ENCODE measurements at places on chromosomes 6 and 20.

GRCh38 chr6:8074213-8074612 is 10.0 kb upstream of the BLOC1S5 start:
- no peak for DNase-seq

- no peak for DNase-seq
Observed at GRCh38 chr20:50200482-50201104, 10.0 kb downstream of the CEBPB start.

GRCh38 chr6:169931261-169931660 is 179.8 kb downstream of the ERMARD start:
- DNase-seq, result no peak

GRCh38 chr6:43695967-43696291 is 8.3 kb upstream of the MRPS18A start:
- no peak for DNase-seq

DNA sequence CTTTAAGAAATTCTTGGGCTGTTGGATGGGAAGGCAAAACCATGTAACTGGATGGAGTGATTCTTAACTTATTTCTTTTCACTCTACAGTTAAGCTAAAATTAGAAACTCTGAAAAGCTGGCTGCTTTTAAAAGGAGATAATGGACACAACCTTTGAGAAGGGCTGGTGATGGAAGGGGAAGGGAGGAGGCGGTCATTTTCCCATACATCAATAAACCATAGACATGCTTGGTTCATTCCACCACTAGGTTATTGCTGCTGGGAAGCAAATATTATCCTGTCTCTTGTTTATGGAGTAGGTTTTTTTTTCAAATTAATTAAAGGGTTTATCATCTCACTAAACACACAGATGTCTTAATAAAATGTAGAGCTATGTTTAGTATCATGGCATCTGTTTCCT is 76.2 kb downstream of the PLCB1 start:
- DNase-seq, result no peak

DNA sequence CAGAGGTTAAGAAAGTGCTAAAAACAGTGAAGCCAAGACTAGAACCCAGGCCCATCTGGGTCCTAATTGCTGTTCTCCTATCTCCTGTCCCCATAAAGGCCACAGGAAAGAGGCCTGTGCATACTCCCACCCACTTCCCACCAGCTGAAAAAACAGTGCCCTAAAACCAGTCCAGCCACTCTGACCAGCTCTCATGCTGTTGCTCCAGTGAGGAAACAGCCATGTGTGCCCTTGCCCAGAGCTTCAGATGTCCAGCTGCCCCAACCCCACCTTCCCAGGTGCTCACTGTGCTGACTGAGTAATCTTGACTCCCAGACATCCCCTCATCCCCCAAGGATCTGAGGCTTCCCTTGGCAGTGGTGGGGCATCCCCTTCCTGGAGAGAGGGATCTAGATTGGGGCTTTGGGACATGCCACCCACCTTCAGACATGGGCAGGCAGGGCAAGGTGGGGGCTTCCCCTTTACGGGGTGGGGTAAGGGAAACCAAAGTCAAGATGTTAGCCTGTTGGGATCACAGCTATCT is 28.7 kb downstream of the KCNK5 start:
- no peak for DNase-seq

GRCh38 chr6:111624401-111625098 is 18.9 kb upstream of the TRAF3IP2 start:
- DNase-seq, result no peak

- DNase-seq, result no peak
Observed at GRCh38 chr6:149071997-149072396, 245.5 kb upstream of the TAB2 start.

GRCh38 chr20:11549172-11550103 is 368.3 kb upstream of the BTBD3 start:
- no peak for DNase-seq

DNA sequence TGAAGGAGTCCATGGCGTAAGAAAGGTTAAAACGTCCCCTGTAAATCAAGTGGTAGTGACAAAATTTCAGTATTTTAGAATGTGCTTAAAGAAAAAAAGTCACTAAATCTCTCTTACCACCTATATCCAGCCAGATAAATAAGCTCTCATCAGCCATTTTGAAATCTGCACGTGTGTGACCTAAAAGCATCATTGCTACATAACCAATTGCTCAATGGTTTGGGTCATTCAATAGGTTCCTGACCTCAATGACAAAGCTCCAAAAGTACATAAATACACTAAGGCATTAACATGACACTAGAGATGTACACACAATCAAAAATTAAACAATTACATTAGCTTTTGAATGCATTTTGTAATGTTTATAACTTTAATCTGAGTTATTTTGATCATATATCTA is 272.4 kb downstream of the GMDS start:
- DNase-seq, result no peak

DNA sequence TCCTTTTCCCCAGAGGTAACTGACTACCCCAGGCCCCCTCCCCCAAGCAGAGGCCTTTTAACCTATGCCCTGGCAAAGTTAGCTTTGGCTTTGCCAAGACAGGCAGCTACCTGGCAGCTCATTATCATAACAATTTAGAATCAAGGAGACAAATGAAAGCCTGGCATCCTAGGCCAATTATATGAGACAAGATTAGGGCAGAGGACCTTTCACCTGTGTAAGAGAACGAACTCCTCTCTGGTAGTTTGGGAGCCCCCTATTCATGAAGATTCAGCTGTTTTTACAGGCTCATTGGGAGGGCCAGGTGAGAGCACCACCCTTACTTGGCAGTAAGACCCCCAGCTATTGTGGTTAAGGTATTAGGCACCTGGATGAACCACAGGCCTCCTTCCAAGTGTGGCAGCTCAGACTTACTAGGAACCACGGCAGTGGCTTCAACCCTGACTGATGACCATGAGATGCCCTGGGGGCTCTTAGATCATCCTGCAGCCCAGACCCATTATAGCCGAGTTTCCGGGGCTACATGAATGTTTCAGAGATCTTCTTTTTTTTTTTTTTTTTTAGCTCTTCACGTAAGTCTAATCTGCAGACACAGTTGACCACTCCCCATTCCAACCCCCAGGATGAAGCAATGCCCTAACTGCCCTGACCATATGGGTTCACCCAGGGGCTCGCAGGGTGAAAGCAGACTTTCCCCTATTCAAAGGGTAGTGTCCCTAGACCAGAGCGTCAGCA is 56.2 kb downstream of the RAB44 start:
- DNase-seq, result no peak

DNA sequence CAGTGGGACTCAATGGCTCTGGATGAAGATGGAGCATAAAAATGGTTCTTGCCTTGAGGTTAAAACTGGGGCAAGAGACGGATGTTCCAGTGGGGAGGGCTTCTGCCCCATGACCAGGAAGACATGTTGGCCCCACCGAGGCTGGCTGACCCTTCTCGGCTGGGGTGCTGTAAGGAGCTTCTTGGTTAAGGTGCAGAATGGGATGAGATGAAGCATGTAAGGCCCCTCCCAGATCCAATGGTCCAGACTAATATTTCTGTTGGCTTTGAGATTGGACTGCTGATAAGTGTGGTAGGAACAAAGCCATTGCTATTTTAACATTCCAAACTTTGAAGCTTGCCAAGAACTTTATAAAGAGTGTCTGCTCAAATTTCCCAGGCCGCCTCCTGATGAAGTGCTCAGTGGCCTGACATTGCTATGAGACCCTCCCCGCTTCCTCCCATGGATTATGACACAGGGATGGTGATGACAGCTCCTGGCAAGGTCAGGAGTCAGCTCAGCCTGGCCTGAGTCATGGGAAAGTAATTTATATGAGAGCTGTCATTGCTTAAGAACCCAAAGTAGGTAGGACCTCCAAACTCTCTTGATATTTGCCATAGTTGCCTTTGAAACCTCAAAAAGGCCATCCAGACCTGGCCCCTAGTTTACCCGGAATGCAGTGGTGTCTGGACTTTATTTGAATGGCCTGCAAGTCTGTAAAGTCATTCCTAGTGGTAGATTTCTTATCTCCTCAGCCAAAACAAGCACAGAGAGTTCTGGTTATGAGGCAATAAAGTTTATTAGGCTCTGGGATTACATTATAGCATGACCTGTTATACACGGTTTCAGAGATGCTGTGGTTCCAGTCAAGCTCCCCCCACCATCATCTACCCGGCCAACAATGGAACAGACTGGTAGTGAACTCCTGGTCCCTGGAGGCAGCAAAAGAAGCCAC is 55.2 kb downstream of the TGM2 start:
- no peak for DNase-seq

DNA sequence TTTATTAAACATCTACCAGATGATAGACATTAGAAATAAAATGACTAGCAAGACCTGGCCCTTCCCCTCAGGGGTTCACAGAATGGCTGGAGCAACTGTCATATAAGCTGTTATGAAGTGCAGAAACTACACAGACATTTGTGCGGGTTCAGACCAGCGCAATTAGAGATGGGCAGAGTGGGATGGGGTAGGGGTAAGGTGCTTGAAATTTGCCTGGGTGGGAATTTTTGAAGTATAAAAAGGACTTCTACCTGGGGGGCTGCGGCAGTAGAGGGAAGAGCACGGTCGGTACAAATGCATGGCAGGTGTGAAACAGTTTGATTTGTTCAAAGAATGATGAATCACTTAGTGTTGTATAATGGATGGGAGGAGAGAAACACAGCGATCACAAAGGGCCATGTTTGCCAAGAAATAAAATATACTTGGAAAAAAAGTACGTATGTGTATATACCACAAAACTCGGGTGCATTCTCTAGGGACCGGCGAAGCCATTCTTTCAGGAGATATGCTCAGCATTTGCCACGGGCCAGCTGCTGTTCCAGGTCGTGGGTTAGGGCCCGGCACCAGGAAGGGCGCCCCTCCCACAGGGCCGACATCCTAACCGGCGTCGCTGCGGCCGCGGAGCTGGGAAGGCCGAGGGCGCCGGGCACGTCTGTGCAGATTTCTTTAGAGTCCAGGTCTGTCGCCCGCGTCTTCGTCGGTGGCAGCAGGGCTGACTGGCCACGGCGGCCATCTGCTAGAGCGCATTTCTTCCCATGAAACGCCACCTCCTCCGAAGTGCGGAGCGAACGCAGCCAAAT is 809 bp upstream of the NOL7 start:
- DNase-seq, result no peak

GRCh38 chr6:111793711-111794111 is 79.5 kb downstream of the FYN start:
- no peak for DNase-seq

- no peak for DNase-seq
Observed at GRCh38 chr6:168049706-168050224, 29.2 kb downstream of the FRMD1 start.

DNA sequence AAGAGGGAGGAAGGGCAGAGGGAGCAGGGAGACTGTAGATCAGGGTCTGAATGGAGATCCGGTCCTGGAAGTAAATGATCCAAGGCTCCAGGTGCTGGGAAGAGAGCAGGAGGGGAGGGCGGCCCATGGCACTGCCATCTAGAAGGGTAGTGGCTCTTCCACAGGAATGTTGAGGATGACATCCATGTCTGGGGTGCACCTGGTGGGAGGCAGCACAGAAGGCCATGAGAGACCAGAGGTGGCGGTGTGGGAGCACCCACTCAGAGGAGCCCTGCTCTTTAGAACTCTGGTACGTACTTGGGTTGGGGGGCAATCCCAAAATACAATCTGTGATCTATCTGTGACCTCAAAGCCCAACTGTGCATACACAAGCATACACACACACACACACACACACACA is 13.5 kb downstream of the DEFB132 start:
- no peak for DNase-seq

DNA sequence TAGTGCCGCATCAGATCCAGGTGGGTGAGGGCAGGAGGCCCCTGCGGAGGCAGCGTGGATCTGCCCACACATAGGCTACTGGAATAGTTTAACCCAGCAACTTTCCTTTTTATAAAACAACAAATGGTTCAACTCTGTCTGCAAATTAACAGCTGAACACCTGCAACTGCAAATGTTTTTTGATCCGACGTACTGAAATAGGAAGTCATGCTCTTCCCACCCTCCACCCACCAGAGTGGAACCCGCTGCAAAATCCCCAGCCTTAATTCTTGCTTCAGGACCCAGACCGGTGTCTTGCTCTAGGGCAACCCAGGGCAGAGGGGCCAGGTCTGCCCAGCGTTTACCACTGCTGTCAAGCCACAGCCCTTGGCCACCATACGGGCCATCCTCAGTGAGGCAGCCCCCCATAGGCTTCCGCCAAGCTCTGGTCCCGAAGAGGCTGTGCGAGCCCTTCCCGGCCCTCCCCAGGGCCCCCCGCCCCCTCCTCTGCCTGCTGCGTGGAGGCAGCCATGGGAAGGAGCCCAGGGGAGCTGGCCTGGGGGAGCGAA is 334.3 kb downstream of the ZFAND3 start:
- no peak for DNase-seq

DNA sequence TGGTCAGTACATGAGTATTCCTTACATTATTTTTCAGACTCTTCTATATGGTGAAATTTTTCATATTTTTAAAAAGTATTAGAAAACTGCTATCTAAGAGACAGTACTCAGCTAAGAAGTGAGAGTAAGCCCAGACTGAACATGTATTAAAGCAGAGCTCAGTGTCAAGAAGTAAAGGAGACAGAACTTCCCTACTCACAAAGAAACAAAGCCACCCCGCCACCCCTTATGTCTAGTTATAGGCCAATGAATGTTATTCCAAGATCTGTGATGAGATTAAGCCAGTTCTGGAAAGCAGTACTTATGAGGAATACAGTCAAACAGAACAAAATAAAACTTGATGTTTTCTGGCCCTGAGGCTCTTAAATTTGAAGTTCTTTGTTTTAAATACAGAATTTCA is 114.5 kb downstream of the RNGTT start:
- DNase-seq, result no peak

DNA sequence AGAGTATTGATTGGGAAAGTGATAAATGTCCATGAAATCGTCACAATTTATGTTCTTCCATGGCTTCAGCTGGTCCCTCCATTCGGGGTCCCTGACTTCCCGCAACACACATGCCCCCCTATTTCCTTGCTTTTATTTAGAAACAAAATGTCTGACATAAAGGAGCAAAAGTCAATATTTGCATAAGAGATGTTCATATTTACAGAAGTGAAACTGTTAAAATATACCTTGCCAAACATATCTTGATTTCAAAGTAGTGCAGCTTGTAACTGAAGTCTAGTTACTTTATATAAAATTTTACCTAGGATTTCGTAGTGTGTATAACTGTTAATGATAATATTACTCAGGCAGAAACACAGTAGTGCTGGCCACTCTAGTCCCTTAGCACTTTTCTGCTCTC is 548.9 kb upstream of the ADGRB3 start:
- DNase-seq, result no peak

DNA sequence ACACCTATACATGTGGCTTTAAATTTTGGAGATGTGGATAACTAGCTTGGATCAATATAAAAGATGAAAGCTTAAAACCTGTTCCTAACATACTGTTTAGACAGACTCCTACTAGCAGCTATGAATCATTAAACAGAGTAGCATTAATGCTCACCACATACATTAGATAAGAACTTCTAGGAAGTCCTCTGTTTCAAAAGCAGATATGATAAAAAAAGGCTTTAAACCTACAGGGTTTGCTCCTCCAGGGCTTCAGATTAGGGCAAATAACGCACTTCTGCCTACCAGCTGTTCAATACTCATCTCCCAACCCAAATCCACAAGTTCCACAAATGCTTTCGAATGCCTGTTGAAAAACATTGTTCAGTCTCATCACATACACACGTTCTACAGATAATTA is 1.5 kb downstream of the REPS1 start:
- DNase-seq, result no peak

- no peak for DNase-seq
Observed at GRCh38 chr20:25574411-25574810, 10.9 kb downstream of the NINL start.

GRCh38 chr6:142478117-142478516 is 176.3 kb downstream of the ADGRG6 start:
- no peak for DNase-seq

GRCh38 chr6:46356543-46356942 is 134.7 kb downstream of the RCAN2 start:
- DNase-seq, result no peak
